ENCODE measurements at places on chromosomes 2 and 18.

GRCh38 chr2:134217924-134218323 is 35.9 kb upstream of the MGAT5 start:
- DNase-seq, result no peak

DNA sequence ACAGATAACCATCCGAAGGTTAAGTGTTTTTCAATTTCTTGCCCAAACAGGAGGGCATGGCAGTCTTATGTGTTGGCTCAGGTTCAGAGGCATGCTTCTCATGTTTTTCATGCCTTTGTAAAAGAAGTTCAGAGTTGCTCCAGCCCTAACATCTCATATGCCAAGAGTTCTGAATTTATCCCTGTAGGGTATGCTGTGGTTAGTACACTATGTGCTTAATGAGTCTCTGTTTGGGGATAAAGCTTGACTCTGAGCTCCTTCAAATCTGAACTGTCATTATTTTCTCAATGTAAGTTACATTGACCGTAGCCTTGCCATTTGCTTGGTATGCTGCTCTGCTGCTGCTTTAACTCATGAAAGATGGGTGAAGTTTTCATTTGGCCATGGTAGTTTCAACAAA is 67.9 kb upstream of the PNPT1 start:
- DNase-seq, result no peak

GRCh38 chr2:24543252-24543651 is 52.2 kb downstream of the NCOA1 start:
- DNase-seq, result no peak

DNA sequence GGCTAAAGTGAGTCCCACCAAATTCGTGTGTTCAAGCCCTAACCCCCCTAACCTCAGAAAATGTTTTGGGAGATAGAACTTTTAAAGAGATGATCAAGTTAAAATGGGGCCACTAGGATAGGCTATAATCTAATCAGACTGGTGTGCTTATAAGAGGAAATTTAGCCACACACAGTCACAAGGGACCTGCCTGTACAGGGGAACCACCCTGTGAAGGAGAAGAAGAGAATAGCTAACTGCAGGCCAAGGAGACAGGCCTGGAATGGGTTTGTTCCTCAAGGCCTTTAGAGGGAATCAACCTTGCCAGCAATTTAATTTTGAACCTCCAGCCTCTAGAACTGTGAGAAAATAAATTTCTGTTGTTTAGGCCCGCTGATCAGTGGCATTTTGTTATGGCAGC is 36.0 kb upstream of the TANK start:
- no peak for DNase-seq

GRCh38 chr2:10003206-10004125 is 39.9 kb upstream of the KLF11 start:
- DNase-seq, result no peak

GRCh38 chr2:32656069-32656468 is 28.2 kb downstream of the TTC27 start:
- no peak for DNase-seq

- no peak for DNase-seq
These were observed 40.1 kb downstream of the FBXO48 start for GRCh38 chr2:68426848-68427579.

DNA sequence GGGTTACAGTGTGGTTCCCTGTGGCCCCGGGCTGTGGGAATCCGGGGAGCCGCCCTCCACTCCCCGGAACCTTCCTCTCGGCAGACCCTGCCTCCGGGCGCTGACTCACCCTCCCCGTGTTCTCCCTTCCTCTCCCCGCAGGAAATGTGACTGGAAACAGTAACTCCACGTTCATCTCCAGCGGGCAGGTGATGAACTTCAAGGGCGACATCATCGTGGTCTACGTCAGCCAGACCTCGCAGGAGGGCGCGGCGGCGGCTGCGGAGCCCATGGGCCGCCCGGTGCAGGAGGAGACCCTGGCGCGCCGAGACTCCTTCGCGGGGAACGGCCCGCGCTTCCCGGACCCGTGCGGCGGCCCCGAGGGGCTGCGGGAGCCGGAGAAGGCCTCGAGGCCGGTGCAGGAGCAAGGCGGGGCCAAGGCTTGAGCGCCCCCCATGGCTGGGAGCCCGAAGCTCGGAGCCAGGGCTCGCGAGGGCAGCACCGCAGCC is 59.5 kb downstream of the TNFRSF11A start:
- DNase-seq, result no peak

GRCh38 chr2:15894481-15895144 is 45.7 kb upstream of the MYCN start:
- no peak for DNase-seq

GRCh38 chr2:3565117-3565516 is 7.0 kb upstream of the RNASEH1 start:
- no peak for DNase-seq

- no peak for DNase-seq
These were observed 11.2 kb downstream of the ANKAR start for GRCh38 chr2:189685540-189686229.

GRCh38 chr18:286515-287310 is 18.9 kb upstream of the THOC1 start:
- no peak for DNase-seq

- DNase-seq, result no peak
These were observed 45.4 kb upstream of the TAF1B start for GRCh38 chr2:9797681-9798556.

GRCh38 chr2:165558832-165559231 is 89.3 kb downstream of the CSRNP3 start:
- no peak for DNase-seq

DNA sequence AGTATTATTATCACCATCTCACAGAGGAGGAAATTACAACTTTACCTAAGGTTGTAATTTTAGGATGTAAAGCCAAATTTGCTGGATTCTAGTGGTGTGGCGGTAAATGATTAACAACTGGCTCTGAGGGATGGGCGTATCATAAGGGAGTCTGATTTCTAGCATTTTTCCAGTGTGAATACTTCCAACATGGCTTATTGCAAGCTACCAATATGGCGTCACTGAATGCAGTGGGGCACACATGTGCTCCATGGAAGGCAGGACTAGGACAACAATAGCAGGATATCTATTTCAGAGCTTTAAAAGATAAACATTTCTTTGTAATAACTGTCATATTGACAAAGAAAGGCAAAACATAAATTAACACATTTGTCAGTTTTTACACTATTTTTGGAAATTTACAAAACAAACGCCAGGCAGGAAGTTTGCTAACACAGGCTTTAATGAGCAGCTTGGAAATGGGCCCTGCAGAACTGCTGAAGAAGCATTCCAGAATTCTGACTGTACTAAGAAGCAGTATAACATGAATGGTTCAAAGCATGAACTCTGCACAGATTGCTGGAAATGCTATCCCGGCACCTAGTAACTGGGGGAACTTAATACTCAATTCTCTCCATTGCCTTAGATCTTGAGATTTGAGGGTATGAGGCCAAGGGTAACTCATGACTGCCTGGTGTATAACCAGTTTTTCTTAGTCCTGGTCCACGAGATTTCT is 439.3 kb upstream of the MAP2 start:
- no peak for DNase-seq
